ENCODE measurements at places on chromosomes 2 and 18. TPM values are rescaled to one million over a fixed set of nuclear protein-coding genes. Genes with fewer than 3 reads are reported as not detected.
A peak's percentile ranks its signal among the peaks of the same experiment; 100 is the strongest.

LHCGR gene
- 1.5 TPM for total RNA-seq

RAX gene
- not detected for total RNA-seq

DNA sequence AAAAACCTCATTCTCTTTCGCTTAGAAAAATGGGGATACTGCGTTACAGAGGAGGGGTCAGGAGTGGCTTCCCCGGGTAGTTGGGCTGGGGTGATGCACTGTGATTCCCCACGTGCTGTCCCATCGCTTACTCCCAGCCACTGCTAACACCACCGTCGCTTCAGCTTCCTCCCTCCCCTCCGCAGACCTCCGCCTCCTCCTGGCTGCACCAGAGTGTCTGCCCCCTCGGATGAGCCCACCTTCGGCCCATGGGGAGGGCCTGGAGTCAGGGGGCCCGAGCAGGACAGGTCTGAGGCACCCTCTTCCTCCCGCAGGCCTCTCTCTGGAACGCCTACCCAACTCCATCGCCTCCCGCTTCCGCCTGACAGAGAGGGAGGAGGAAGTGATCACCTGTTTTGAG lies 59.1 kb upstream of the MCFD2 start:
- H3K27me3 ChIP-seq: no peaks in the 10 kb centered on the region
- no peak overlapping the region for H3K27ac ChIP-seq
- no peak for DNase-seq
- peaks cover 9% of the 10 kb centered on the region for H3K4me1 ChIP-seq
- no peak overlapping the region for H3K4me3 ChIP-seq

GRCh38 chr2:64989982-64990614 lies 899 bp downstream of the SLC1A4 start:
- H3K36me3 ChIP-seq: no peaks in the 10 kb centered on the region
- H3K27ac ChIP-seq: peak overlapping the region; percentile 62
- no peaks in the 10 kb centered on the region for H3K27me3 ChIP-seq
- H3K4me3 ChIP-seq: peak overlapping the region; percentile 87

GRCh38 chr2:437756-438393 lies 150.0 kb upstream of the ALKAL2 start:
- no peaks in the 10 kb centered on the region for H3K4me1 ChIP-seq
- H3K36me3 ChIP-seq: no peaks in the 10 kb centered on the region
- no peak overlapping the region for H3K27ac ChIP-seq
- DNase-seq: no peak
- no peaks in the 10 kb centered on the region for H3K27me3 ChIP-seq
- H3K4me3 ChIP-seq: no peak overlapping the region

DNA sequence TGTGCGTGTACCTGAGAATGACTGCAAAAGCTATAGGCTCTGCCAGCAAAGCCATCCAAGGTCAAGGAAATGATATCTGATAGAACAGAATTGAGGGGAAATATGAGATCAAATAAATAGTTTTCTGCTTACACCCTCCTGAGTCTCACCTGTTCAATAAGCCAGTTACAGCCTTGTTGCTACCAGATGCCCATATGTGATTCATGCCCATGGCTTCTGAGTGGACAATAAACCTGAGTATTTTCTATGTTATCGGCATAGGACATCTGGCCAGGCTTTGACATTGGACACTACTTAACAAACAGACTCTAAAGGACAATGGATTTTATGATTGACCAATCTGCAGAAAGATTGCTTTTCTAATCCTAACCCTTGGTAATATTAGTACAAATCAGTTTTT lies 297.9 kb downstream of the LRATD1 start:
- DNase-seq: no peak
- H3K4me1 ChIP-seq: no peaks in the 10 kb centered on the region
- H3K36me3 ChIP-seq: no peaks in the 10 kb centered on the region
- no peak overlapping the region for H3K4me3 ChIP-seq

Data from ovary (tissue), 10 donors.